Ammon's horn (tissue), 1 donor: ENCODE measurements at places on chromosomes 11 and 22.

DNA sequence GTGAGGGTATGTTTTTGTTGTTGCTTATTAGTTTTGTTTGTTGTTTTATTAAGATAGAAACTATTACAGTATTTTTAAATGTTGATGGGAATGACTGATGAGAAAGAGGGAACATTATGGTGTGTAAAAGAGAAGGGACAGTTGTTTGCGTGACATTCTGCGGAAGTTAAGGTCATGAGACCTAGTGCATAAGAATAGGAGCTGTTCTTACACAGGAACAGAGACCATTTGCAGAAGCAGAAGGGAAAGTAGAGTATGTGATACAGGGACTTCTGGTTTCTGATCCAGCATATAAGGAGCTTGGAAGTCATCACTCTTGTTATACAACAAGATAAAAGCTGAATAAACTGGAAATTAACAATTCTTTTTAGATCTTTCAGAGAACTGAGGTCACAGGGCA lies 299.2 kb upstream of the API5 start:
- DNase-seq, result peak; percentile 58

GRCh38 chr22:46367707-46368191 lies 32.2 kb downstream of the TRMU start:
- peak; percentile 40 for DNase-seq

- peak; percentile 9 for DNase-seq
Measured at GRCh38 chr11:80320765-80321164, 879.9 kb upstream of the TENM4 start.

- DNase-seq, result no peak
Measured at GRCh38 chr11:13012056-13012661, 3.0 kb downstream of the RASSF10 start.

GRCh38 chr11:122902951-122903350 lies 20.4 kb downstream of the JHY start:
- DNase-seq, result no peak

DNA sequence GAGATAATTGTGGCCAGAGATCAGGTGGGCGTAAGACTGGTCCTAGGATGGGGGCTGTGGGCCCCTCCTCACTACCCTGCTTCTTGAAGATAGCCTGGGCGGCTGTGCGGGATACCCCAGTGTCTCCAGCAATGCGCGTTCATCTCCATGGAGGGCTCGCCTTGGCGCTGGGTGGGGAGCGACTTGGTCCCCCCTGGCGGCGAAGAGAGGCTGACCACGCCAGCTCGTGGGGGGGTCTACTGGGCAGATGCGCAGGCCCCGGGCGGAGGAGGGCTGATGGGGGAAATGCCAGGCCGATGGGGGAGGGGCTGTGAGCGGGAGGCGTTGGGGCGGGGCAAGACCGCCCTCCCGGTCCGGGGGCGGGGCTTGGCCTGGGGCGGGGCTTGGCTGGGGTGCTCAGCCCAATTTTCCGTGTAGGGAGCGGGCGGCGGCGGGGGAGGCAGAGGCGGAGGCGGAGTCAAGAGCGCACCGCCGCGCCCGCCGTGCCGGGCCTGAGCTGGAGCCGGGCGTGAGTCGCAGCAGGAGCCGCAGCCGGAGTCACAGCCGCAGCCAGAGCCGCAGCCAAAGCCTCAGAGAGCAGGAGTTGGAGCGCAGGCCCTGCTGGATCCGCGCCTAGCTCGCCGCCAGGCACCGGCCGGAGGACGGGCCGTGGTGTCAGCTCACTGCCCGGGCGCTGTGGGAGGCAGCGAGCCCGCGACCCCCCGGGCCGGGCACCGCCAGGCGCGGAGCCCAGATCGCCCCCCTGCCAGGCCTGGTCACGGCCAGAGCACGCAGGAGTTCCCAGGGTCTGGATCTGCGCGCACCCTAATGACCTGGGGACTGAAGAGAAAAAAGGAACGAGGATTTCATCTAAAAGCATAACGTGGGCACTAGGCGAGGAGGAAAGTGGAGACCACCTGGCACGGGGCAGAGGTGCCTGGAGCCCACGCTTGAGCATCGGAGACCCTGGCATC lies at the start of gene SLC35E4:
TSS of gene SLC35E4 (plus strand) at position 509 of the 953 bp plus-strand sequence. CDS start 670 bp downstream, outside the sequence.
- peak; percentile 96 for DNase-seq

DNA sequence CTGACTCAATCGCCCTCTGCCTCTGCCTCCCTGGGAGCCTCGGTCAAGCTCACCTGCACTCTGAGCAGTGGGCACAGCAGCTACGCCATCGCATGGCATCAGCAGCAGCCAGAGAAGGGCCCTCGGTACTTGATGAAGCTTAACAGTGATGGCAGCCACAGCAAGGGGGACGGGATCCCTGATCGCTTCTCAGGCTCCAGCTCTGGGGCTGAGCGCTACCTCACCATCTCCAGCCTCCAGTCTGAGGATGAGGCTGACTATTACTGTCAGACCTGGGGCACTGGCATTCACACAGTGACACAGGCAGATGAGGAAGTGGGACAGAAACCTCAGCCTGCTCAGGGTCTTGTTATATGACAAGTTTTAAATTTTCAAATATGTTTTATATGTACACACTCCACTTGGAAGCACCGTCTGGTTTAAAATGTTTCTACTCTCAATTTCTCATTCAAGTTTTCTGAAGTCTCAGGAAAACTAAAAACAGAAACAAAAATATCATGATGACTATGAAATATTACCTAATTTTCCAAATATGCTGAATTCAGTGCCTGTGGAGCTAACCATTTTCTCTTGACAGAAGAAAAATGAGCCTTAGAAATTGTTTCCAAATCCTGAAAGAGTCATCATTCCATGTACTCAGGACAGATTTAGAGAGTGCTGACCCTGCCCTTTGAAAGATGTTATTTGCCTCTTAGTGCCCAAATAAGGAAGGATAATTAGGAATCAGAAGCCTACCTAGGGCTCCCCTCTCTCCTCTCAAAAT lies 48.8 kb upstream of the TOP3B start:
- no peak for DNase-seq

GRCh38 chr22:17984114-17984513 lies 40.2 kb downstream of the MICAL3 start:
- DNase-seq, result no peak
